ENCODE measurements at places on chromosomes 11 and 22.
A peak's percentile ranks its signal among the peaks of the same experiment; 100 is the strongest.

DNA sequence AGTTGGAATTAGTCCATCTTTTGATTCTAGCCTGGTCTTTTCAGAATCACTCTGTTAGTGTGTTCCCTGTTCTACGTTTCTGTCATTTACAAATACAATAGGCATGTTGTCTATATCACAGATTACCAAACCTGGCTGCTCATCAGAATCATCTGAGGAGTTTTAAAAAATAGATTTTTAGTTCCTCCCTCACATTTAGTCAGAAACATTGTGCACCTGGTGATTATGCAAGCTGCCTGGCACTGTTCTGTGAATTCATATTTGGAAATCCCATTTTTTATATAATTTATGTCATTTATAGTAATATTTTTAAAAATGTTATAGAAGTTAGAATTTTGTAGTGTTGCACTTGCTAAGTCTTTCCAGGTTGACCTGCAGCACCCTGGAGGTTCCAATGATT is 107.3 kb downstream of the PDE3B start:
- DNase-seq, result no peak

GRCh38 chr22:11253000-11253511 is 4274.9 kb upstream of the OR11H1 start:
- no peak for DNase-seq

GRCh38 chr22:37639070-37639760 is at the start of gene SH3BP1:
Gene SH3BP1, plus strand, starts transcription at chr22:37639669. Its CDS starts 119 bp downstream, at chr22:37639788.
- no peak for DNase-seq

GRCh38 chr11:3103076-3103475 is 45.9 kb upstream of the CARS1 start:
- DNase-seq, result no peak

- DNase-seq, result no peak
These were observed 844.7 kb upstream of the CCDC90B start for GRCh38 chr11:84130646-84131427.

GRCh38 chr11:76408171-76408965 is 27.2 kb downstream of the GVQW3 start:
- no peak for DNase-seq

GRCh38 chr22:25100948-25101347 is 98.7 kb upstream of the CRYBB3 start:
- no peak for DNase-seq

GRCh38 chr22:29203488-29204454 is 1.9 kb upstream of the EMID1 start:
- no peak for DNase-seq

GRCh38 chr22:21991774-21992173 is 9.2 kb upstream of the TOP3B start:
- no peak for DNase-seq

DNA sequence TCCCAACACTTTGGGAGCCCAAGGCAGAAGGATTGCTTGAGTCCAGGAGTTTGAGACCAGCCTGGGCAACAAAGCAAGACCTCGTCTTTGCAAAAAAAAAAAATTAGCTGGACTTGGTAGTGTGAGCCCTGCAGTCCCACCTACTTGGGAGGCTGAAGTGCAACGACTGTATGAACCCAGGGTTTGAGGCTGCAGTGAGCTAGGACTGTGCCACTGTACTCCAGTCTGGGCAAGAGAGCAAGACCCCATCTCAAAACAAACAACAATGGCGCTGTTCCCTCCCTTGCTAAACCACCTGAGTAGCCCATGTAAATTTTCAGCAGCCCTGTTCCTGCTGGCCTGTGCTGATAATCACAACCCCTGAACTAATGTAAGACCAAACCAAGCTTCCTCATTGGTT is 3.1 kb downstream of the LAMTOR1 start:
- no peak for DNase-seq

DNA sequence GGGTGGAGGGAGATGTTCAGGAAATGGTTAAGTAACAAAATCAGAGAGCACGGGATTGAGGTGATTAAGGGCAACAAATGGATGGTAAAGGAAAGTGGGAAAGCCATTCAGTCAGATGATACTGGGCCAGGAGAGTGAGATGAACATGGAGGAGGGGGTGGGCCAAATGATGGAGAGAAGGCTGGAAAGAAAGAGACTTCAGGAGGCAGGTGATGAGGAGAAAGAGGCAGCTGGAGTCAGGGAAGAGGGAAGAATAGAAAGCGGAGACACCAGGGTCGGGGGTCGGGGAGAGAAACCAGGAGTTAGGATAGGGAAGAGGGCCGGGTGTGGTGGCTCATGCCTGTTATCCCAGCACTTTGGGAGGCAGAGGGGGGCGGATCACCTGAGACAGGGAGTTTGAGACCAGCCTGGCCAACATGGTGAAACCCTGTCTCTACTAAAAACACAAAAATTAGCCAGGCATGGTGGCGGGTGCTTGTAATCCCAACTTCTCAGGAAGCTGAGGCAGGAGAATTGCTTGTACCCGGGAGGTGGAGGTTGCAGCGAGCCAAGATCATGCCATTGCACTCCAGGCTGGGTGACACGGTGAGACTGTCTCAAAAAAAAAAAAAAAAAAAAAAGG is 4.7 kb upstream of the KDM2A start:
- DNase-seq, result no peak

DNA sequence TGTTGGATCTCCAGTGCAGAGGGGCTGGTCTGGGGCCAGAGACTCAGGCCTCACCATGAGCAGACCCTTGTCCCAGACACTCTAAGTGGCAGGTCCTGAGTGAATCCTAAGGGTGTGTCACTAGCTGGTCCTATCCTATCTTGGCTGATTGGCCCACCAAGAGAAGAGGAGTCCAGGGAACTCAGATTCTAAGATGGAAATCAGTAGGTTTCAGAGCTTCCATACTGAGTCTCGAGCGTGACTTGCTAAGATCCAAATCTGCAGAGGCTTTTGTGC is 10.9 kb downstream of the POU2AF1 start:
- DNase-seq, result no peak

- DNase-seq, result no peak
These were observed 20.2 kb upstream of the CTSD start for GRCh38 chr11:1783725-1784529.

- DNase-seq, result no peak
These were observed 1.2 kb upstream of the CCDC86 start for GRCh38 chr11:60840470-60841430.

GRCh38 chr11:6323291-6323905 is 3.1 kb upstream of the CAVIN3 start:
- no peak for DNase-seq

GRCh38 chr22:24033731-24034130 is 22.6 kb downstream of the CABIN1 start:
- no peak for DNase-seq

GRCh38 chr11:61871158-61871597 is 20.2 kb downstream of the FADS3 start:
- DNase-seq, result peak; percentile 33

- no peak for DNase-seq
These were observed 1.9 kb upstream of the IFITM10 start for GRCh38 chr11:1751999-1752906.

- no peak for DNase-seq
These were observed 57.8 kb upstream of the TENM4 start for GRCh38 chr11:79498667-79499066.

DNA sequence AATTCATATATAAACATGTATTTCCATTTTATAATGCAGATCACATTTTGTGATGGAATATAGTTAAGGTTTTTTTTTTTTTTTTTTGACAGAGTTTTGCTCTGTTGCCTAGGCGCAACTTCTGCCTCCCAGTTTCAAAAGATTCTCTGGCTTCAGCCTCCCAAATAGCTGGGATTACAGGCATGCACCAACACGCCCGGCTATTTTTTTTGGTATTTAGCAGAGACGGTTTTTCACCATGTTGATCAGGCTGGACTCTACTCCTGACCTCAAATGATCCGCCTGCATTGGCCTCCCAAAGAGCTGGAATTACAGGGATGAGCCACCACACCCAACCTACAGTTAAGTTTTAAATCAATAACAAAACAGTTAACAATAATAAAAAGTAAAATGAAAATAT is 18.8 kb downstream of the XKR3 start:
- no peak for DNase-seq

- DNase-seq, result no peak
These were observed 41.2 kb upstream of the TESMIN start for GRCh38 chr11:68792400-68792966.

GRCh38 chr11:27084518-27084917 is 43.9 kb downstream of the BBOX1 start:
- no peak for DNase-seq

DNA sequence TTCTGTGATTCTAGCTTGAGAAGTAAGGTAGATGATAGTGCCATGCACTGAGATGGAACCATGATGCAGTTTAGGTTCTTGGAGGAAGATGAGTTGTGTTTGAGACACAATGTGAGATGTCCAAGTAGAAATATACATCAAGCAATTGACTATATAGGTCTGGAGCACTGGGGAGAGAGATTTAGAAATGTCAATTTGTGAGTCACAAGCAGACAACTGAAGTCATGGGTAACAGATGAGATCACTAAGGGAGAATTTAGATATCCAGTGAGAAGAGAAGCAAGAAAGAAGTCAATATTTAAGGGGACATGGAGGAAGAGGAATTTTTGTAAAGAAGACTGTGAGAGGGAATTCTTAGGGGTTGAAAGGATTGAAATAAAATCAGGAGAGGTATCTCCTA is 65.1 kb upstream of the RRAS2 start:
- DNase-seq, result no peak

- DNase-seq, result no peak
These were observed 385 bp downstream of the TST start for GRCh38 chr22:37018815-37019308.

GRCh38 chr11:109818290-109818689 is 274.9 kb upstream of the ZC3H12C start:
- no peak for DNase-seq

- DNase-seq, result no peak
These were observed 63.0 kb downstream of the PTPRJ start for GRCh38 chr11:48043111-48043990.

- DNase-seq, result no peak
These were observed 71.2 kb downstream of the ADM start for GRCh38 chr11:10376061-10376460.

- no peak for DNase-seq
These were observed 490.2 kb upstream of the B3GAT1 start for GRCh38 chr11:134901955-134902918.

- DNase-seq, result no peak
These were observed 9.3 kb upstream of the CD3E start for GRCh38 chr11:118295199-118295598.

DNA sequence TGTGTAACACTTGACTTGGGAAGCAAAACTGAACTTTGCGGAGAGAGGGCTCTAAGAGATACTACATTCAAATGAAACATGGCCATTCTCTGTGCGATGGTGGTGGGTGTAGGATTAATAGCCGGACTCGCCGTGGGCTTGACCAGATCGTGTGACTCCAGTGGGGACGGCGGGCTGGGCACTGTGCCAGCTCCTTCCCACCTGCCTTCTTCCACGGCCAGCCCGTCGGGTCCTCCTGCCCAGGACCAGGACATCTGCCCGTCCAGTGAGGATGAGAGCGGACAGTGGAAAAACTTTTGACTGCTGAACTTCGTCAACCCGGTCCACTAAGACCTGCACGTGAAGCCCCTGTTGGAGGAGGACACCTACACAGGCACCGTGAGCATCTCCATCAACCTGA is 137.4 kb downstream of the OR4C45 start:
- no peak for DNase-seq

DNA sequence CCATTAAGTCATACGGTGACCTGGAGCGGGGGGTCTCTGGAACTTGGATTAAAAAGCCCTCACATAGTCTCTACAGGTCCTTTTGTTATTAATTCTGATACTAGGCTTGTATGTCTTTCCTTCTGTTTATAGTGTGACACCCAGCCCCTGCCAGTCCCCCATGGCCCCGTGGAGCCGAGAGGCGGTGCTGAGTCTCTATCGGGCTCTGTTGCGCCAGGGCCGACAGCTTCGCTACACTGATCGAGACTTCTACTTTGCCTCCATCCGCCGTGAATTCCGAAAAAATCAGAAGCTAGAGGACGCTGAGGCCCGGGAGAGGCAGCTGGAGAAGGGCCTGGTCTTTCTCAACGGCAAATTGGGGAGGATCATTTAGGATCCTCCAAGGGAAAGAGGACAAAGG is 2.0 kb downstream of the MIEF1 start:
- DNase-seq, result no peak

DNA sequence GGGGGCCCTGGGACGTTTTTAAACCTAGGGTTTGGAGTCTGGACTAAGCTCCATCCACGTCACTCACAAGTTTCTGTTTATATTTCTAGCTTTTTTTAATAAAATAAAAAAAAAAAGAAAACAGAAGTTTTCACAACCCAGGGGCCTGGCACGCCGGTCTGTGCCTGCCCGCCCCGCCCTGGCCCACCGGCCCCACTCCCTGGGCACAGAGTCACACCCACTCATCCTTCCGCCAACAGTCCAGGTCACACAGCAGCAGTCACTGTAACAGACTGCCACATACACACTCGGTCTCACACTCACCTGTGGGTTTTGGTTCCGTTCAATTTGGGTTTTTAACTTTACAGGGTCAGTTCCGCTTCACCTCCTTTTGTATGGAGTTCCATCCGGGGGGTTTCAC is 5.3 kb upstream of the ACR start:
- no peak for DNase-seq

DNA sequence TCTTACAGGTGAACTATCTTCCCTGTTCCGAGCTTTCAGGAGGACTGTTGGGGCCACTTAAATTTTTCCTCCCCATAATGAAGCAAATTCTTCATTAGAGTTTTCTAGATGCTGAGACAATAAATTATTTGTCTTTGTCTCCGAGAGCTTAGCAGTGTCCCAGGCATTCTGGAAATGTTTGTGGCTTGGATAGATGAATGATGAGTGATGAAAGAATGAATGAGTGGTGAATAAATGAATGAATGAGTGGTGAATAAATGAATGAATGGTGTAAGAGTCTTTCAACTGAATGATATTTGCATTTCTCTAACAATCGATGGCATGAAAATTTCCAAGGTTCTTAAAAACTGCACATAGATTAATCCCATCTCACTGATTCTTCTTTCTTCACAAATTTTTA is 52.8 kb downstream of the AHNAK start:
- no peak for DNase-seq

DNA sequence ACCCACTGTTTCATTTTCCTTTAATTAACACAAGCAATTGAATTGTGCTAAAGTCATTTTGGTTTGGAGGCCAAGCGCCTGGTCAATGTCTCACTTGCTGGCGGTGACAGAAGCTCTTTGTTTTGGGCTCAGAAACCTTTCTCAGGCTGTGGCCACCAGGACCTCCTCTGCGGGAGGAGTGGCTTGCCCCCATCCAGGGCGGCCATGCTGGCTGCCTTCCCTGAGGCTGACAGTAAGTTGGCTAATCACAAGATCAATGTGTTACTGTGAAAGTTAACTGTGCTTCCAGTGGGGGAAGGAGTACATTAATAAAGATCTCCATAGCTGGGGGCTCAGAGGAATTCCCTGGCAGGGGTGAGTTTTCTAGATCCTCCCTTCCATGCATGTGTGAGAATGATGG is 1074.5 kb downstream of the NTM start:
- no peak for DNase-seq

GRCh38 chr22:39027717-39028116 is 6.8 kb downstream of the APOBEC3D start:
- DNase-seq, result no peak

All from stimulated activated CD8-positive, alpha-beta memory T cell treated with anti-CD3 and anti-CD28 coated beads, Interleukin-15, amount 100 ng/mL, for 24 hours (primary cell).